ENCODE measurements at places on chromosomes 13 and 19.

- no peak for DNase-seq
These were observed 6.1 kb upstream of the C13orf46 start for GRCh38 chr13:113979791-113980471.

GRCh38 chr13:83272652-83273240 is 609.5 kb downstream of the SLITRK1 start:
- no peak for DNase-seq

- DNase-seq = no peak
These were observed 273.6 kb downstream of the DCT start for GRCh38 chr13:94205896-94206295.

DNA sequence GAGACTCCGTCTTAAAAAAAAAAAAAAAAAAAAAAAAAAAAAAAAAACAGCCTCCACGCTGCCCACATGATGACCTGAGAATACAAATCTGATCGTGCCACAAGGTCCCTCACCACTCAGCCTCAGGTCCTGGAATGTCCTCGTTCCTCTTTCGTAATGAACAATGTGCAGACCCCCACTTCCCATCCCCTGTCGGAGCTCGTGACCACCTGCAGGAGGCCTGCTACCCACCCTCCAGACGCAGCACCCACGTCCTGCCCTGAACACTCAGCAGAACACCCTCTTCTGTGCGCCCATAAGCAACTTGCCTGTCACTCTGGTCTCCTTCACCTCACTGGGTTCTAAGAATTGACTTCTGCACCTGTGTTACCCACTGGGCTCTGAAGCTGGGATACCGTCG is 166.4 kb downstream of the KATNAL1 start:
- no peak for DNase-seq

DNA sequence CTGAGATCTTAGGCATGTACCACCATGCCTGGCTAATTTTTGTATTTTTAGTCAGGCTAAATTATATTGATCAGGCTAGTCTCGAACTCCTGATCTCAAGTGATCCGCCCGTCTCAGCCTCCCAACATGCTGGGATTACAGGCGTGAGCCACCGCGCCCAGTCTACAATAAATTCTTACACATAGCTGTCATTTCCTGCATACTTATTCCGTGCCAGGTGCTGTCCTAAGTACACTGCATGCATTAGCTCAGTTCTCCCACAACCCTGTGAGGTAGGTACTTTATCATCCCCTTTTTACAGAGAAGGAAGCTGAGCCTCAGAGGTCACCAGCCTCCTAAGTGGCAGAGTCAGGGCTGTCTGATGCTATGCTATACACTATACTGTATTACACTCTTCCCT is 7.2 kb upstream of the RHPN2 start:
- DNase-seq = no peak

- no peak for DNase-seq
These were observed 233.3 kb downstream of the DLEU7 start for GRCh38 chr13:50610238-50610637.

- no peak for DNase-seq
These were observed 4.6 kb upstream of the PRR20A start for GRCh38 chr13:57136093-57136492.

DNA sequence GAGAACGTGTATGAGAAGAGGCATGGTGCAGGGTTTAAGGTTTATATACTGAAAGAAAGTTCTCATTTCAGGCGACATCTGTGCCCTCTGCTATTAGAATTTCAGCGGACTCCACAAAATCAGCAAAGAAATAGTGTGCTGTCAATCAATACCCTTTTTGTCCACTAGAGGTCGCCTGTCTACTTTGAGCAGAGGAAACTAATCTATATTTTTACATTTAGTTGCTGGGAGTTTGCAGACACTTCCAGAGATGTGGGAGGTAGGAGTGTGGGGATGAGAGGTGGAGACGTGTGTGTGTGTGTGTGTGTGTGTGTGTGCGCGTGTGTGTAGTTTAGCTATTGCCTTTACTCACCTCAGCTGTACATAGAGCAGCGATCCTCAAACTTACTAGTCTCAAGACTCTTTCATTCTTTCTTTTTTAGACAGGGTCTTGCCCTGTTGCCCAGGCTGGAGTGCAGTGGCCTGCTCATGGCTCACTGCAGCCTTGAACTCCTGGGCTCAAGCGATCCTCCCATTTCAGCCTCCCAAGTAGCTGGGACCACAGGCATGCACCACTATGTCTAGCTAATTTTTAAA is 9.7 kb downstream of the INAFM1 start:
- no peak for DNase-seq

GRCh38 chr13:29845440-29846056 is 4.9 kb downstream of the UBL3 start:
- no peak for DNase-seq

- no peak for DNase-seq
These were observed 5.1 kb upstream of the GPR18 start for GRCh38 chr13:99263126-99263785.

GRCh38 chr19:28350673-28351072 is 862.3 kb downstream of the UQCRFS1 start:
- DNase-seq = no peak

GRCh38 chr13:113648216-113648610 is 9.8 kb downstream of the ATP4B start:
- DNase-seq = no peak

DNA sequence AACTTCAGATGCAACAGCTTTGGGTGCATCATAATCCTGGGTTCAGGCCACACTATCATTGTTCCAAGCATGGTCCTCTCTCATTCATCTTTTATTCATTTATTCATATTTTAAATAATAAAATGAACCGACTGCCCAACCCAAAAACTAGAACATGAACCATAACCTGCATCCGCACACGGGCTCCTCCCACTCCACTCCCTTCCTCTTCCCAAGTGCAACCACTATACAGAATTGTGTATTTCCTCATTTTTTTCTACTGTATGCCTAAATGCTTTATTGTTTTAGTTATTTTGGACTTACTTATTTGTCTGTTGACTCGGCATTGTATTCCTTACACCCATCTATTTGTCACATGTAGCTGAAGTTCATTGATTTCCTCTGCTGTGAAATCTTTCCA is 30.7 kb upstream of the POMP start:
- no peak for DNase-seq

GRCh38 chr19:39497996-39498797 is 550 bp upstream of the DLL3 start:
- DNase-seq = no peak

Data from stimulated activated CD8-positive, alpha-beta memory T cell treated with anti-CD3 and anti-CD28 coated beads, Interleukin-4, amount 100 ng/mL, for 1 hour (primary cell).